ENCODE measurements at places on chromosomes 2 and 18. TPM values are rescaled to one million over a fixed set of nuclear protein-coding genes. Genes with fewer than 3 reads are reported as not detected.

DNA sequence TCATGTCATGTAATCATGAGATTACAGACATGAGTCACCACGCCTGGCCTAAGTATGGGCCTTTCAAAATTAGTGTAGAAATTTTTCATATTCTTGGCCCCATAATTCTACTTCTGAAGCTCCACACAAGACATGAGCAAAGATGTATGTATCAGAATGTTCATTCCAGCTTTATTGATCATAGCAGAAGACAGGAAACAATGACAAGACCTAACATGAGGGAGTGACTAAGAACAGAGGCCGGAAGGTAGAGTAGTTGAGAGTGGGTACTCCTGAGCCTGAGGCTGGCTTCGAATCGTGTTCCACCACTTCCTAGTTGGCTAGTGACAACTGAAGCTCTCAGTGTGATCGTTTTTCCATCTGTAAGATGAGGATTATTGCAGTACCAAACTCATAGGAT is 89.3 kb downstream of the ARMC9 start:
- DNase-seq, result no peak

Gene FLACC1
- 11.1 TPM for total RNA-seq

Gene NYAP2
- total RNA-seq, result 0.14 TPM

GRCh38 chr18:55751476-55751875 is 163.5 kb upstream of the TCF4 start:
- DNase-seq, result no peak

DNA sequence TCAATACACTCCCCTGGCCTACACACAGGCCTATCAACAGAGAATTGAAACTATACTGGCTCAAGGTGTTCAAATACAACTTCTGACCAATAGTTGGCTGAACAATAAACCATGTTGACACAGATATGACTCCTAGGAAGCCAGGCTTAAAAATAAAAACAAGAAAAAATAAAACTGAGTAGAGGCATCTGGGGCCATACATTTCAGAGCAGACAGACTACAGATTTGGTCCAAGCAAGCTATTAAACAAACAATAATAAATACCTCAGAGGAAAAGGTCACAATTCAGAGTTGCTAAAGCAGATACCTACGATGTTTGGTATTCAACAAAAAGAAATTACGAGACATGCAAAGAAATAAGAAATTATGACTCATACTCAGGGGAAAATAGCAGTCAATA is 132.8 kb upstream of the ACVR2A start:
- DNase-seq, result no peak

Gene UGT1A7
- total RNA-seq, result 0.35 TPM

Measured in thoracic aorta (tissue), 2 donors.